Activated CD4-positive, alpha-beta T cell treated with anti-CD3 and anti-CD28 coated beads for 4 hours (primary cell): ENCODE measurements at places on chromosomes 6 and 20.

DNA sequence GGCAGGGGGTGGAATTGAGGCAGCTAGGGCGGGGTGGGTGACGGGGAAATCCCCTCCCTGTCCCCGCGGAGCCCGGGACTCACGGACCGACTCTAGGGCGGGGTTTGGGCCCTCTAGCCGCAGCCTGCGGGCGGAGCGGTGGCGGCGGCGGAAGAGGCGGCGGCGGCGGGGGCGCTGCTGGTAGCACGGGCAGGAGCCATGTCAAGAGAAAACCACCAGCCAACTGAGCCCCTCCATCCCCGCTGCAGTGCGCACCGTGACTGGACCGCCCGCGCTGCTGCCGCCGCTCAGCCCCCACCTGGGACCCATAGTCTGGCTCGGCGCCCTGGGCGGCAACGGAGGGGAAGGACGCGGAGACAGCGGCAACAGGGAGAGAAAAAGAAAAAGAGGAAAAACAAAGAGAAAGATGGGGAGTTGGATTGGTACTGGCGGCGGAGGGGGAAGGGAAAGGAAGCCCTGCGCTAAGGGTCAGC, 1.2 kb upstream of the C6orf62 start:
- peak; percentile 80 for DNase-seq

- no peak for DNase-seq
These were observed 62.3 kb downstream of the TRMT11 start for GRCh38 chr6:126048635-126049034.

DNA sequence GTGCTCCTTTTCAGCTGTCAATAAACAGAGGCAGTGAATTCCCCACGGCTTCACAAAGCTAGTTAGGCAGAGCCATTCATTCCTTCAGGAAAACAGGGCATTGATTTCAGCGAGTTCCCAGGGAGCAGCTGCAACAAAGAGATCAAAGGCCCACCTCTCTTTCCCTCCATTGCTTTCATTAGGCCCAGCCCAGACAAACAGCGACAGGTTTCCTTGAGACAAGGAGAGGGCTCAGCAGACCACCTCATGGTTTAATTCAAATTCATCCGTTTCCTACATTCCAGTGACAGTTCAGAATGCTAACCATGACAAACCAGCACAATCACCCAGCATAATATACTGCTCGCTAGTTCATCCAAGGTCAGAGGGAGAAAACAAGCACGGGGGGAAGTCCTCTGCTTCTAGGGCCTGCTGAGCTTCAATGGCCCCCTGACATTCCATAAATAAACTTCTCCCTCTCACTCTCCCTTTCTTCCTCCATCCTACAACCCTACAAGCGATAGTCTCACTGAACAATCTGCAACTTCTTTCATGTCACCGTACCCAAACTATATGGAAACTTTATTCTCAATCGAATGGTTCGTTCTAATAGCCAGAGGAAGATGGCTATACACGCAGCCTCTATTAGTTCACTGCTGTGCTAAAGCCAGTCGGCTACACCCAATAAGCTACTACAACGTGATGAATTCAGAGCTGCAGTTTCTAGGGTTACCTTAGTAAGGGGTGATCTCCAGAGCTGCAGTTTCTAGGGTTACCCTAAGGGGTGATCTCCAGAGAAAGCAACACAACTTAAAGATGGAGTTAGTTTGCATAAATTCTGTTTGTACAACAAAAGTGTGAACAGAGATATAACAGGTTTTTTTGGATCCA, 34.7 kb downstream of the PLAGL1 start:
- DNase-seq, result no peak

DNA sequence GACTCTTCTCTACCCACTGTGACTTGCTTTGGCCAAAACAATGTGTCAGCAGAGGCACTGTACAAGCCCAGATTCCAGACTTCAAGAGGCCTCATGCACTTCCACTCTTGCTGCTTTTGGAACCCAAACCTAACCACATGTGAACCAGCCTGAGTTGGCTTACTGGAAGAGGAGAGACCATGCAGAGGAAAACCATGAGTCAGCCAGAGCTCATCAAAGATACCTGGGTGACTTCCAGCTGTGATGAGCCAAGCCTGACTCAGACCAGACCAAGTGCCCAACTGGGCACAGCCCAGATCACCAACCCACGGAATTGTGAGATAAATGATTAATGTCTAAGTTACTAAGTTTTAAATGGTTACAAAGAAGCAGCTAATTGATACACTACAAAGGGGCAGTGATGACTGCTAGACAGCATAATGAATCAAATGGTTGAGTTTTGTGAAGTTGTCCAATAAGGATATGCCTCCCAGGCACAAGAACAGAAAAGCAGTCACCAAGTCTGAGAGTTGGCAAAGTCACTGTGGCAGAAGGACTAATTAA, 16.2 kb upstream of the BEND6 start:
- no peak for DNase-seq

- DNase-seq, result no peak
These were observed 75.1 kb downstream of the ADGRG6 start for GRCh38 chr6:142376800-142377496.

DNA sequence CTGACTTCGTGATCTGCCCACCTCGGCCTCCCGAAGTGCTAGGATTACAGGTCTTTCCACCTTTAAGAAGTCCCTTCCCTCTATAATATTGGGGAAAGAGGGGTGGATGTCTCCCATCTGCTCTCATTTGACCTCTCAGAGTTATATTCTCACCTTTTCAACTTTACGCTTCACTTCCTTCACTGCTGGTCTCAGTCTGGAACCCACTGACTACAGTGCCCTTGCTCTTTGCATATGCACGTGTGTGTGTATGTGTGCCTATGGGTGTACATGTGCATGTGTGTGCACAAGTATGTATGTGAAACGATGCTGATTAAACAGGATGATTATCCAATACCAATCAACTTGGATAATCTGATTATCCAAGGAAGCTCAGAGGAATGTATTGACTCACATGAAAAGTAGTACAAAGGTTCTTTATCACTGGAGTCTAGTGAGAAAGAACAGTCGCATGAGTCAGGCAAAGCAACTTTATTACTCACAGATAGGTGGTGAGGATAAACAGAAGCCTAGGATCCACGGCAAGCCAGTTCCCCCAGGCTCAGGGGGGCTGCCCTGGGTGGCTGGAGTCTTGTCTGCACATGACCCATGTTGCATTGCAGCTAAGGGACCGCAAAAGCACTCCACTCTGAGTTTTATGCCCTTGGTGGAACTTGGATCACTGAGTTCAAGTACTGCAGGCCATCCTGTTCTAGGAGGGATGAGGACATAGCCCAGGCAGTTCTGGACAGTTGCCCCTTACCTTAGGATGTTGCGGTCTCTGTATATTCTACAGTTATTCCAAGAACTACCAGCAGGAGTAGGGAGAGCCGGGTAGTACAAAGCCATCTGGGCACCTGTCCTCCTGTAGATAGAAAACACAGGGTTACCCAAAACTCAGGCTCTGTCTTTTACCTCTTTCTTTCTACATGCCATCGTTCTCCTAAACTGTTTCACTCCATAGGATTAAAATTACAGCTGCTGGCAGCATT, 50.9 kb downstream of the SNRNP48 start:
- no peak for DNase-seq

GRCh38 chr6:37134036-37134395, 35.9 kb upstream of the PIM1 start:
- DNase-seq, result no peak

- DNase-seq, result no peak
These were observed 35.9 kb upstream of the MYLIP start for GRCh38 chr6:16092990-16093389.

DNA sequence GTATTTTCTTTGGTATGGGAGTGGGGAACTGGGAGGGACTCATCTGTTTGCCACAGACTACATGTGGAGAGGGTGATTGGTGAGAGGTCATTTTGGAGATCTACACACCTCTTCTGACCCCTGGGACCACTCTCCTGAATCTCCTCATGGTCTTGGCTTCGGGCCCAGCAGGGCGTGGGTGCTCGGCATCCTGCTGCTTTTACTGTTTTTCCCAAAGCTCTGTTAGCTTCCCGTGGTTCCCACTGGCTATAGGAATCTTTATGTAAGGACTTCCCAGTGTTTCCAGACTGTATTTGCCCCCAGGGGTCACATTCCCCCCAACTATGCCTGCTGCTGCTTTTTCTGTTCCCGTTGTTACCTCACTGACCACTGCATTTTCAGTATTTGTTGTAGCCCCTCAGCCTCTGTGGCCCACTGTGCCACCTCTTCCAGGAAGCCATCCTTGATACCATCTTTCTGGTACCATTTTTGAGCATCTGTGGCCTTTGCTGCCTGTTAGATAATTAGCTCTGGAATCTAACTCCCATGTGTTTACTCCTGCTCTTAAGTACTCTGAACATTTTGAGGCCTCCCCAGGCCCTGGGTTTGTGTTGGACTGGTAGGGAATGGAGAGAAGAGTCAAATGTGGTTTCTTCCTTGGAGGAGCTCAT, 14.9 kb downstream of the PLCG1 start:
- no peak for DNase-seq

- DNase-seq, result no peak
These were observed 51.9 kb downstream of the ZDHHC14 start for GRCh38 chr6:157432892-157433265.

- no peak for DNase-seq
These were observed 1.3 kb downstream of the ABHD16A start for GRCh38 chr6:31701666-31702404.

GRCh38 chr20:62953839-62954703, 1.6 kb downstream of the SLC17A9 start:
- DNase-seq, result peak; percentile 52

GRCh38 chr20:60090631-60091030, 132.4 kb downstream of the CDH26 start:
- DNase-seq, result no peak

DNA sequence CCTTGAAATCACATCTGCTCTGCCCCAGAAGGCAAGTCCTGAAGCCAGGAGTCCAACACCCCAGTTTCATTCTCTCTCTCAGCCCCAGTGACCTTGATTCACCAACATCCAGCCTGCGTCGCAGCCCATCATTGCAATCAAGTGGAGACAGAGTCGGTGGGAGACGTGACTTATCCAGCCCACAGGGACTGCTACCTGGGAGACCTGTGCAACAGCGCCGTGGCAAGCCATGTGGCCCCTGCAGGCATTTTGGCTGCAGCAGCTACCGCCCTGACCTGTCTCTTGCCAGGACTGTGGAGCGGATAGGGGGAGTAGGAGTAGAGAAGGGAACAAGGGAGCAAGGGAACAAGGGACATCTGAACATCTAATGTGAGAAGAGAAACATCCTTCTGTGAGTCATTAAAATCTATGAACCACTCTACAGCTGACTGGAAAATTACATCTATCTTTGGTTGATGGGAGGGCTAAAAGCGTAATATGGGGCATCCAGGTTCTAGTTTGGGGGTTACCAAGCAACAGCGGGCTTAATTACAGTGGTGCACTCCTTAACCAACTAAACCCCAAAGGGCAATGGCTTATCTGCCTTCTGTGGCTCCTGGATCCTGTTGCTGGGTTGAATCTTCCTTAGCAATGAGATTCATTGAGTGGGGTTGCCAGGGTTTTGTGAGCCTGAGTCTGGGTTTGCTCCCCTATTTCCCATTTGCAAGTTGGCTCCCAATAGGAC, 2.5 kb downstream of the LY6G6D start:
- no peak for DNase-seq

DNA sequence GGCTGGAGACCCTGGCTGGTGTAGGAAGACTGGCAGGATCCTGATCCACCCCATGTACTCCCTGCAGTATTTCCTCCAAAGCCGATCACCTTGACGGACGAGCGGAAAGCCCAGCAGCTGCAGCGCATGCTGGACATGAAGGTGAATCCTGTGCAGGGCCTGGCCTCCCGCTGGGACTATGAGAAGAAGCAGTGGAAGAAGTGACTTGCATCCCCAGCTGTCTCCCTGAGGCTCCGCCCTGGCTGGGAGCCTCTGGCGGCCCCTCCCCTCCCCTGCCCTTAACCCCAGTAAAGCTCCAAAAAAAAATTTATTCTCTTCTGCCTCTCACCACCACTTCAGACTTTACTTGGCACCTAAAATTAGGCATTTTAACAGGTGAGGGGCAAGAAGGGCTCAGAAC, 7.0 kb downstream of the COX4I2 start:
- no peak for DNase-seq

GRCh38 chr20:21133917-21134622, 8.2 kb downstream of the KIZ start:
- no peak for DNase-seq

GRCh38 chr6:135759831-135760230, 91.7 kb upstream of the PDE7B start:
- no peak for DNase-seq

GRCh38 chr6:132669690-132670291, 10.8 kb upstream of the TAAR1 start:
- no peak for DNase-seq

- DNase-seq, result no peak
These were observed 487.6 kb downstream of the TFAP2A start for GRCh38 chr6:9927275-9927674.

DNA sequence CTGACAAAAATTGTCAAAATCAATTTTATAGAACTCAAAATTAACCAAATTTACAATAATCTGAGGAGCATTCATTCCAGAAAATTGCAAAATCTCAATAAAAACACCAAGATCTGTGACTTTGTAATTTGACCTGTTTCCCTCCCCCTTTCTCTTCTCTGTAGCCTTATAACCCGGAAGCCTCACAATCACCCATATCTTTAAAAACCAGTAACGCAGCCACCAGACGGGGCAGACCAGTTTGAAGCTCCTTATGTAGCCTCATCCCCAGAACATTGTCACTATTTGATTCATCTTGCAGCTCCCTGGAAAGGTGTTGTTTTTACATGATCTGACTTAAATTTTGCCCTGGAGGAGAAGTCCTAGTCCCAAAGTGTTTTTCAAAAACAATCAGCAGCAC, 27.5 kb upstream of the TGM6 start:
- DNase-seq, result no peak

- no peak for DNase-seq
These were observed 56.6 kb upstream of the SUPT3H start for GRCh38 chr6:45434381-45434700.

GRCh38 chr6:24445704-24446103, 43.0 kb downstream of the MRS2 start:
- DNase-seq, result no peak

- DNase-seq, result no peak
These were observed 37.4 kb upstream of the AFDN start for GRCh38 chr6:167789358-167789757.

- DNase-seq, result no peak
These were observed 9.3 kb downstream of the SLC17A9 start for GRCh38 chr20:62961799-62962198.

DNA sequence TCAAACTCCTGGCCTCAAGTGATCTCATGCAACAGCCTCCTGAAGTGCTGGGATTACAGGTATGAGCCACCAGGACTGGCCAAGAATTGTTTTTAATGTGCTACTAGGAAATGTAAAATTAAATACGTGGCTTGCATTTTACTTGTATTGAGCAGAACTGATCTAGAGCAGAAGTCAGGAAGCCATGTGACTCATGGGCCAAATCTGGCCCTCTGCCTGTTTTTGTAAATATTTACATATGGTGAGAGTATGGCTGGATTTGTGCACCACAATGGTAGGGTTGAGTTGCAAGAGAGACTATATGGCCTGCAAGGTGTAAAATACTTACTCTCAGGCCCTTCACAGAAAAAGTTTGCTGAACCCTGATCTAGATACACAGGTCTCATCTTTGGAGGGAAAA, 75.8 kb downstream of the LAMP5 start:
- DNase-seq, result no peak

- DNase-seq, result no peak
These were observed 3.0 kb upstream of the NCOA7 start for GRCh38 chr6:125787791-125788190.

GRCh38 chr6:1002989-1003388, 308.9 kb upstream of the FOXQ1 start:
- DNase-seq, result no peak
